ENCODE measurements at places on chromosomes 3 and 15.

DNA sequence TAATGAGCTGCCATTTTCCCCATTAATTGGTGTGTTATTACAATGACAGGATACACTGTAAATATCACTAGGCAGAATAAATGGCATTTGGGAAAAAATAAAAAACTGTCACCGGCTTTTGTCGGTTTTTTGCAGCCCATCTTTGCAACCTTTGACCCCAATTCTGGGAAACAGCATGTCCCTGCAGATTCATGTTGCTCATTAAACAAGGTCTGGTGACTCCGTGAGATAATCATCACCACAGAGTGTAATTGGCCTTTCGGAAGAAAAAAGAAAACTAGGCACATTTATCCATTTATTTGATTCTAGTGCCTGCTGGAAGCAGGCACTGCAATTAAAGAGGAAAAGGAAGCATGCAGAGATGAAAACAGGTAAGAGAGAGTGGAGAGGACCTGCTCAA is 64.5 kb downstream of the TRAT1 start:
- no peak for DNase-seq

- peak; percentile 32 for DNase-seq
Observed at GRCh38 chr3:9168241-9168741, 81.2 kb downstream of the SRGAP3 start.

DNA sequence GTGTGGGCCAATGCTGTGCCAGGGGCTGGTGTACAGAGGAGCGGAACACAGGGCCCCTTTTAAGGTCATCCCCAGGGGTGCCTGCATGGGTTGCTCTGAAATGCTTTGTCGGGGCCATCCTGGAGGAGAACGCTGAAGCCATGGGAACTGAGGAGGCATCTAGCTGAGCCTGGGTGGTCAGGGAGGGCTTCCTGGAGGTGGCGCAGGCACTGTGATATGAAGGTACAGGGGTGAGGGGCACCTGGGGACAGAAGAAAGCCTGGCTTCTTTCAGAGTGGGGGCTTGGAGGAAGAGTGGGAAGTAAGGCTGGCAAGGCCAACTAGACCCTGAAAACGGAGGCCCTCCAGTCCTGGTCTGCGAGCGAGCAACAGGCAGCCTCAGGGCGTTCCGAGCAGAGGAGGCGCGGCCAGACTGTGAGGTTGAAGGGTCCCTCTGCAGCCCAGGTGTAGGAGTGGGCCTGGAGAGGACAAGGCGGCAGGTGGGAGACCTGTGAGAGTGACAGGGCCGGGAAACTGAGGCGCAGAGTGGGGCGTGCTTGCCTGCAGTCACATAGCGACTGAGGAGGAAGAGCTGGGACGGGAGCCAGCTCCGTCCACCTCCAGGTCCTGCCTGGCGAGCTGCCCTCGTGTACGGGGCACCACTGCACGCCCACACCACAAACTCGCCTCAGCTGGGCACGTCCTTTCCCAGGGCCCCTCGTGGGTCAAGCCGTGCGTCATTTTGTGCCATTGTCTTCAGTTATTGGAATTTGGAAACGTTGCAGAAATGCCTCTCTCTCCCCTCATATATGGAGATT is 4.1 kb downstream of the FBLN2 start:
- DNase-seq: no peak

DNA sequence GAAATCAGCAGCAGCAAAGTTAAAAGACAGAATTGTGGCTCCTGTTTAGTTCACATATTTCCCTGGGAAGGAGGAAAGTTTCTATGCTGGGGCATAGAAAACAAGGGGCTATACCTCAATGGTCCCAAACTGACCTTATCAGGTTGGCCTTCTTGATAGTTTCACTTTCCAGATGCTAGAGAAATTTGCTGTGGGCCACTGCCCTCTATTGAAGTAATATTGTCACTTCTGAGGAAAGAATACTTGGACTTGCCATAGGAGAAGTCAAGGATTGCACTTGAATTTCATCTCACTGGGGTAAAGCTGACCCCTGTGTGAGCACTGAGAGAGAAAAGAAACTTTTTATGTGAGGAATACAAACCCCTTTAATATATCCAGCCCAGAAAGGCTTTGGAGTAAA is 49.3 kb upstream of the XCR1 start:
- DNase-seq: no peak

- no peak for DNase-seq
Observed at GRCh38 chr3:134576831-134577230, 74.0 kb downstream of the KY start.

DNA sequence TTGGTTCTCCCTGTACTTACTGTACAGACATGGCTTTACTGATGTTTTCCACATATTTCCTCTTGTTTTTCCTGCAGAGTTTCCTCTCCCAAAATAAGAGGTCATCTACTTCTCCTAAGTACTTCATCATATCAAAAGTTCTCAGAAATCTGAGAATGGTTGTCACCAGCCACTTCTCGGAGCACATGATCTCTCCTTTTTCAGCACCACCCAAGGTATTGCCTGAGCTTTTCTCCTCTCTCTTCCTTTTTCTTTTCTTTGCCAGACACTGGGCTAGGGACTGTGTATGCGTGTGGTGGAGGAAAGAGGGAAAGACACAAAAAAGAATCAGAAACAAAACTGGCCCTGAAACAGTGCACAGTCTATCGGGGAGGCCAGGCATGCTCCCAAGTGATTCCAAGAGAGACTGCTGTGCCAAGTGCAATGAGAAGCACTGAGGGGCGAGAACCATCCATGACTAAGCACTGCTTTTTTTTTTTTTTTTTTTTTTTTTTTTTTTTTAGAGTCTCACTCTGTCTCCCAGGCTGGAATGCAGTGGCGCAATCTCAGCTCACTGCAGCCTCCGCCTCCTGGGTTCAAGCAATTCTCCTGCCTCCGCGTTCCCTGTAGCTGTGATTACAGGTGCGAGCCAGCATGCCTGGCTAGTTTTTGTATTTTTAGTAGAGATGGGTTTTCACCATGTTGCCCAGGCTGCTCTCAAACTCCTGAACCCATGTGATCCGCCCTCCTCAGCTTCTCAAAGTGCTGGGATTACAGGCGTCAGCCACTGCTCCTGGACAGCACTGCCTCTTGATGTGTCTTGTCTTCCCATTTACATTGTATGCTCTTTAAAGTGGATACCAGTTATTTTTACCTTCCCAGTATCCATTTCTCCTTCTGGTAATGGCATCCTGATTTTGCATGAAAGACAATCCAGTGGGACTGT is 194.0 kb upstream of the FEZF2 start:
- no peak for DNase-seq

GRCh38 chr3:138434875-138435772 is 708 bp downstream of the ESYT3 start:
- DNase-seq: no peak

DNA sequence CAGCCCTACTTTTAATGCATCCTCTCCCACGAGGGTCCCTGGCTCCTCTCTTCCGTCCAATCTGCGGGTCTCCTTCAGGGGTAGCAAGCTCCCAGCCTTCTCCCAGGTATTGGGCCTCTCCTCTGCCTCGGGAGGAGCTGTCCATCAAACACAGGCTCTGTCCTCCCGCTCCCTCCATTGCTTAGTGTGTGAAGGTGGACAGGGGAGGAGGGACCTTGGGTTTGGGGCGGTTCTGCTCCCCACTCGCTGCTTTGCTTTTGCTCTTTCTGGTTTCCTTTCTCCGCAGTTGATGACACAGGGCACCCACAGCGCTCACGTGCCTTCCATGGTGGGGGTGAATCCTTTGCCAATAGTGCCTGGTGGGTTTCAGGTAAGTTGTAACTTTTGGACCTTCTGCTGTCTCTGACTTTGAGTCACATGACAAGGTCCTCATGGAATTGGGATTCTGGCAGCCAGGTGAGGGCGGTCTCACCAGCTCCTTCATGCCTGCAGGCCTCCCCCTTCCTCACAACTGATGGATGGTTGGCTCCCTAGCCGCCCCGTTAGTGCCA is 18.9 kb downstream of the MUC20 start:
- no peak for DNase-seq

- DNase-seq: no peak
Observed at GRCh38 chr15:27672537-27672936, 426.6 kb downstream of the OCA2 start.

- DNase-seq: no peak
Observed at GRCh38 chr3:107973152-107973551, 117.7 kb downstream of the CD47 start.

DNA sequence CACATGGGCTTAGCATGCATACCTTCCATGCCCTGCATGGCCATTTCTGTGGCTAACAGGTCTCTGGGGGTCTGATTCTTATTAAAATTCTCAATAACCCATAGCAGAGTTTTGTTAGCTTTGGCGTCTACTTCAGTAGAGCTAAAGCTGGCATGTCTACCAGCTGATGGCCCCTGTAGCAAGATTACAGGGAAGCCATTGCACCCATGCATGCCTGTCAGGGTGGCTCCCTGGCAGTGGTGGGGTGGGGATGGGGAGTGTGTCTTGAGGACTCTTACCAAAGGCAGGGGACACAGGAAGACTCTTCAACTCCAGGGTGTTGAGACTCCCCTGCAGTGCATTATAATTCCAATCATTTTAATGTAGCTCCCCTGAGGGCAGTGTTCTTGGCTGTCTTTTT is 4.7 kb downstream of the KY start:
- no peak for DNase-seq

- no peak for DNase-seq
Observed at GRCh38 chr3:43748645-43749044, 57.9 kb downstream of the ABHD5 start.

DNA sequence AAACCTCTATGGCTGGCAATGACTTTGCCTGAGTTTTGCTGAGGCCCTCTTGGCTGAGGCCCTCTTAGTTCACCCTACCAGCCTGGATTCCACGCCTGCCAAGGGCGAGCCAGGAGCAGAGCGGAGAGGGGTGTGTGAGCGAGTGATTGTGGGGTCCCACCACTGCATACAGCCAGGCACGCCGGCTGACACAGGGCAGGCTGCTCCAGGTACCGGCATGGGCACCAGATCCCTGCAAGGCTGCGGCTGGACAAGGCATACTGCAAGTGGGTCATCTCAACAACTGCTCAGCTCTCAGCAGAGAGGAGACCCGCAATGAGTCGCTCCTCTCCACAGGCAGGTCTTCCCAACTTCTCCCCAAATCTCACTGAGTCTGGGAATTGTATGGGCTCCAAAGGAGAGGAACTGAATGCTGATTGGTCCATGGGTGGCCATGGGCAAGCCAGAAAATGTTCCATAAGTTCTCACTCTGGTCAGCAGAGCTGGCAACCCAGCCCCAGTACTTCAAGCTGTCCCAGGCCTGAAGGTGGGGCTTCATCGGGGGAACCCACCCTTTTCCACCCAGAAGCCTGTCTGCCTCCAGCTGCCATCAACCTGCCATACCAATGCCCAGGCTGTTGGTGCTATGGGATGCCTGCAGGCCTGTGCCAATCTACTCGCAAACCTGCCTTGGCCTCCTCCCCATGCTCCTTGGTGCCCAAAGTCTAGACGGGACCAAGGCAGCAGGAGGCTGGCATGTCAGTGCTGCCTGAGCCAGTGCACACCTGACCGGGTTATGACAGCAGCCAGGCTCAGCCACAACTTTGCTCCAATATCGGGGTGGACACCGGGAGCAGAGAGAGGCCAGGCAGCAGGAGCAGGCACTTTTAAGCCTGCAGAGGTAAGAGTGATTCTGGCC is 1273.6 kb upstream of the GBE1 start:
- DNase-seq: no peak

GRCh38 chr3:33823821-33824220 is 25.4 kb downstream of the PDCD6IP start:
- DNase-seq: no peak

DNA sequence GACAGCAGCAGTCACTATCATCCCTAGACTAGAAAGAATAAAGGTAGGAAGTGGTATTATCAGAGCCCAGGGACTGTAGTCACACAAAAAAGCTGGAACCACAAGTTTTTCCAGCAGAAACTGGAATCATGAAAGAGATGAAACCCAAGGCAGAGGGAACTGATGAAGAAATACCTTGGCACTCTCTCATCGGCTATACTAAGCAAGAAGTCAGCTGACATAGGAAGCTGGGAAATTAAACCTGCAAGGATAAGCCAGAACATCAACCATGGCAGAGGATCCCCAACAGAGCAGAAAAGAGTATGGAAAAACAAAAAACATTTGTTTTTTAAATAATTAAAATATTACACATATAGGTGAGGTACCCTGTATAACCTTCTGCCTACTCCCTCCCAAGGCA is 86.5 kb downstream of the AQR start:
- DNase-seq: no peak

DNA sequence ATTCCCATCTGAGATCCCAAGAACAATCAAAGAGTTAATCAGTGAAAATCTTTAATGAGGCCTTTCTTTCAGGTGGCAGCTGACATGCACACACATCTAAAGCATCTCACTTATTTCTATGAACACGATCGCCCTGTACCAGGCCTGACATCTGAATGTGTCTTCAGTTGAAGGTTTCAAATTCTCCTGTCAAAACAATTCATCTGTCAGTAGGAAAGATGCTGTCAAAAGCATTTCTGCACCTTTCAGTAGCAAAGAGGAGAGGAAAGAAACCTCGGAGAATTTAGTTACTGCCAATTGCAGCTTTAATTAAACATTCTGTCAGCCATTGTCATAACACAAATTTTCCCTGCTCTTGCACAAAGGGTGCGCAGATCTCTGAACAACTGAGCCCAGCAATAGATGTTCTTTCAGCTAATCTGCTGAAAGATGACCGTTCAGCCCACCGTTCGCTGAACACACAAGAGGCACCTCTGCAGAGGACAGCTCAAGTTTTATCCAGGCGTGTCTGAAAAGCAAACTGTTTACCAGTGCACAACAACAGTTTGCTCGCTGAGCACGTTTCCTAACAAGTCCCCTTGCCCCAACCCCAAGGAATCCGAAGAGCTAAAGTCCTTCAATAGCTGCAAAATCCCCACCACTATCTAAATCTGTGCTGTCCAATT is 34.1 kb downstream of the LRIG1 start:
- DNase-seq: no peak

DNA sequence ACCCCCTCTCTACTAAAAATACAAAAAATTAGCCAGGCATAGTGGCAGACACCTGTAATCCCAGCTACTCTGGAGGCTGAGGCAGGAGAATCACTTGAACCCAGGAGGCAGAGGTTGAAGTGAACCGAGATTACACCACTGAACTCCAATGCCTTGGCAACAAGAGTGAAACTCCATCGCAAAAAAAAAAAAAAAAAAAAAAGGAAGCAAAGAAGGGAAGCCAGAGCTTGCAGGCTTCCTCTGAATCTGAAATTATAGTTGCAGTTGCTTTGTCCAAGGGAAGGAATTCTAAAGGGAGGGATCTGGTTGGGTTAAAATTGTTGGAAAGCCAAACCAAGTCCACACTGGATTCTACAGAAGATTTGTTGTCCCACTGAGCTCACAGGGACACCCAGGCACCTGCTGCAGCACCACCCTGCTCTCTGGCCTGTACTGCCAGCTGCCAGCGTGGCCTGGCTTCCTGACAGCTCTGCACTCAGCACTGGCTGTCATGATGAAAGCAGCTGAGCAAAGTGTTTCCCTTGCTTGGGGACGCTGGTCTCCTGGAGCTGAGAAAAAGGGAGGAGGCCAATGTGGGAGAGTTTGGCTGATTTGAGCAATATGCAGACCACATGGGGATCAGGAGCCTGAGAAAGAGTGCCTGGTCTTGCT is 88.8 kb upstream of the HES1 start:
- DNase-seq: no peak
